ENCODE measurements at places on chromosomes 4 and X.

GRCh38 chr4:40306976-40307375 is 28.2 kb upstream of the CHRNA9 start:
- DNase-seq, result no peak

GRCh38 chrX:114976292-114976691 is 41.1 kb downstream of the IL13RA2 start:
- DNase-seq, result peak; percentile 58

- DNase-seq, result no peak
Observed at GRCh38 chr4:102608190-102608589, 107.0 kb downstream of the NFKB1 start.

DNA sequence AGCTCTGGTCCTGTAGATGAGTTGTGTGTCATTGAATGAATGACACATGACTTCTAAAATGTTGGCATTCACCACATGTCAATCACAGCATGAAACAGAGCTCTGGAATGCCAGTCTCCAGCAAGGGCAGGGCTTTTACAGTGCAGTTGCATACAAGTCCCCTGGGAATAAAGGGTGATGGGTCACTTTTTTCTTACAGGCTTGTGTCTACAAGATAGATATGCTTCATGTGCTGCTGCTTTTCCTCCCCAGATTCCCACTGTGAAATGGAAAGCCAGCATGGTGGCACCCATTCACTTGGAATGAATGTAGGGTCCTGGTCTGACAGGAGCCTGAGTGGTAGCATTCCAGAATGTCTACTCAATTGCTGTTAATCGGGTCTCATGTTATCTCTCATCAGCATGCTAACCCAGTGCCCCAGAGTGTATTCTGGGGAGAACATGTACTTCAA is 159.1 kb upstream of the KIT start:
- peak; percentile 86 for DNase-seq

GRCh38 chr4:91256043-91256442 is 1047.7 kb upstream of the GRID2 start:
- no peak for DNase-seq

DNA sequence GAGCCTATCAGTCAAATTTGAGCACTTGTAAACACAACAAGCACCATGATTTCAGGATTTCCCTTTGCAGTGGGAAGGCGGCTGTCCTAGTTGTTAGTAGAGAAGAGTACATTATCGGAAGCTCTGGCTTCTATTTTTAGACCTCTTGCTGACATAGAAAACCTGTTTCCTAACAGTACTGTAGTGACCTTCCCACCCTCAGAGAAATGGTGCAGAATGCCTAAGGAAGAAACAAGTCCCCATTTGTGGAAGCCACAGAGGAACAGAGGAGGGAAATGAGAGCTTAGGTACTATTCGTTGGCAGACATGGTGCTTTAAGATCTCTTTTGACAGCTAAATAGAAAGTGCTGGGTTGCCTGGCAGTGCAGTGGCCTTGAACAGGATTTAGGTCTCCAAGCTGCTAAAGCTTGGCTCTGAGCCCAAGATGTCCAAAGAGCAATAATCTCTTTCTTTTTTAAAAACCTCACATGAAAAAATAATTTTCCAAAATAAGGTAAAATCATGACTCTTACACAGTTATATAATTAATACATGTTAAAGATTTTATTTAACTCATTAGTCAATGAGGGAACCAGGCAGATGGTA is 24.9 kb downstream of the GLRA2 start:
- no peak for DNase-seq

DNA sequence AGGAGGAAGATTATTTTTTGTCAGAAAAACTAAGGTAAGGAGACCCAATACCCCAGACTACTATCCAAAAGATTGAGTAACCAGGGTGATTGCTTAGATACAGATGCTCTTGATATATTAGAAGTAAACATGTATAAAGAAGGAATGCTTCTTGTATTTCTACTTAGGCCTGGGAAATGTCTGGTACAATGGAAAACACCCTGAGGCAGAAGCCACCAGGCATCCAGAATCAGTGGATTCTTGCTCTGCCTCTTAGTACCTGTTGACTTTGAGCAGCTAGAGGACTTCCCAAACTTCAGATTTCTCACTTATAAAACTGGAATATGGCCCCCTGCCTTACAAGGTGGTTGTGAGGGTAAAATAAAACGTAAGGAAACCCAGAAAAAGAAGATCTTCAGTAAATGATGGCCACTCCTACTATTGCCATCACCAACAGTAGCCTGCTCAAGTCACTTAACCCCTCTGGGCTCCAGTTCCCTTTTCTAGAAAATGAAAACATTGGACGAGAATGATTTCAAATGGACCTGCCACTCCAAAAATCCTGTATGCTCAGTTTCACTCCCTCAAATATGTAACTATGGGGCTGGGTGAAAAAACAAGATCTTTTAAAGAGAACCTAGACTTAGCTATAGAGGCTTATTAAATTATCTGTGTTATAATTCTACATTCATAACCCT is 56.6 kb downstream of the AMELX start:
- no peak for DNase-seq

DNA sequence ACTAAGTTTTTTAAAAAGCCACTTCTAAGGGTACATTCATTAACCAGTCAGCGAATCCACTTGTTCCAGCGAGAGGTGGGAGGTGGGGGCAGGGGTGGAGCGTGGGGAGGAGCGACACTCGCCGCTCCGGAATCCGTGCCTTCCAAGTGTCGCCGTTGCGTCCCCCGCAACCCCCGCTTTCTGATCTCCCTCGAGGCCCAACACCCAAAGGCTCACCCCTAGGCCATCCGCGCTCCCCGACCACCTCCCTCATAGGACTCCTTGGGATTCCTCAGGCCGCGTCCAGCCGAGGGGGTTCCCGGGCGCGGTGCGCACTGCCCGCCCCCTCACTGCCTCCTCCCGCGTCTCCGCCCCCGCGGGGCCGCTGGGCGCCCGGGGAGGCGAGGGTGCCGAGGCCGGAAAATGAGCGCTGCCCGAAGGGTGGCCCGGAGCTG is 108.1 kb upstream of the STOX2 start:
- peak; percentile 11 for DNase-seq
